ENCODE measurements at places on chromosomes 12 and 14. TPM values are rescaled to one million over a fixed set of nuclear protein-coding genes. Genes with fewer than 3 reads are reported as not detected.
A peak's percentile ranks its signal among the peaks of the same experiment; 100 is the strongest.

- peaks cover 6% of the 10 kb centered on the region for H3K36me3 ChIP-seq
- H3K4me3 ChIP-seq = peak overlapping the region; percentile 64
- peaks cover 87% of the 10 kb centered on the region for H3K4me1 ChIP-seq
Observed at GRCh38 chr14:104690861-104691455, 1.5 kb downstream of the INF2 start.

The HOXC9 gene
- total RNA-seq = 12.6 TPM

The SRRM4 gene
- total RNA-seq = 0.13 TPM

GRCh38 chr14:103241531-103241930 lies 92.5 kb upstream of the EIF5 start:
- no peak overlapping the region for H3K27ac ChIP-seq
- H3K4me3 ChIP-seq = no peak overlapping the region
- no peaks in the 10 kb centered on the region for H3K4me1 ChIP-seq
- no peaks in the 10 kb centered on the region for H3K36me3 ChIP-seq
- H3K27me3 ChIP-seq = peaks cover 6% of the 10 kb centered on the region

- H3K36me3 ChIP-seq = peaks cover 34% of the 10 kb centered on the region
- DNase-seq = no peak
- no peak overlapping the region for H3K27ac ChIP-seq
- peaks cover 2% of the 10 kb centered on the region for H3K4me1 ChIP-seq
- H3K4me3 ChIP-seq = no peak overlapping the region
- H3K27me3 ChIP-seq = no peaks in the 10 kb centered on the region
Observed at GRCh38 chr12:50686406-50686805, 77.5 kb upstream of the ATF1 start.

The ANKS1B gene
- total RNA-seq = 5.6 TPM

DNA sequence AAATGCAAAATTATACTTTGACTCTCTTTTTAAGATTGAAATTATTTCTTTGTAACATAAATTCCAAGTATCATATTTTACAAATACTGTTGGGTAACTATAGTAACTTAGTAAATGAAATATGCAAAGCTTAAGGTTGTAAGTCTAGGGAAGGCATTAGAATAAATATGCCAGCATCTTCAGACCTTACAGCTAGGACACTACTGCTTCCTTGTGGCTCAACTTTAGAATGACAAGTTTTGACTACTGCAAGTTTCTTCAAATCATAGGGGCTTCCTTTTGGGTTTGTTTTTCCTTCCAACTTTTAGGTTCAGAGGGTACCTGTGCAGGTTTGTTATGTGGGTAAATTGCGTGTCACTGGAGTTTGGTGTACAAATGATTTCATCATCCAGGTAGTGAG lies 17.7 kb upstream of the ANP32D start:
- H3K27ac ChIP-seq = no peak overlapping the region
- peak; percentile 47 for DNase-seq
- H3K4me1 ChIP-seq = no peaks in the 10 kb centered on the region
- H3K4me3 ChIP-seq = no peak overlapping the region

DNA sequence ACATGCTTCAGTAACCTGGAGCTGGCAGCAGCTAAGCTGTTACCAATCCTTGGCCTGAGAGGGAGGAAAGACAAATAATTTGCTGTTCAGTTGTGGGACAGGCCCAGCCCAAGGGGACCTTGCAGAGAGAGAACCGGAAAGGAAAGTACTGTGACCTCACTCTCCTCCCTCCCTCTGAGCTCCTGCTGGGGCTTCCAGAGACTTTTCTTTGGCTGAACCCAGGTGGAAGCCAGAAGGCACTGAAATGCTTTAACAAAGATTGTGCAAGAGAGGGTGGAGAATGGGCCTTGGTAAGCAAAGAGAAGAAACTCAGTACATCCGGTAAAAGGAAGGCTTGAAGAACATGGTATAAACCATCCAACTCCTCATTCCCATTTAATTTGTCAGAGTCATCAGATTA lies 457.1 kb downstream of the GLT1D1 start:
- H3K4me3 ChIP-seq = no peak overlapping the region
- no peaks in the 10 kb centered on the region for H3K4me1 ChIP-seq
- DNase-seq = no peak
- H3K36me3 ChIP-seq = no peaks in the 10 kb centered on the region
- no peaks in the 10 kb centered on the region for H3K27me3 ChIP-seq

GRCh38 chr12:91513313-91513712 lies 330.7 kb upstream of the DCN start:
- no peaks in the 10 kb centered on the region for H3K36me3 ChIP-seq
- H3K4me1 ChIP-seq = no peaks in the 10 kb centered on the region
- H3K27me3 ChIP-seq = no peaks in the 10 kb centered on the region
- no peak overlapping the region for H3K27ac ChIP-seq

DNA sequence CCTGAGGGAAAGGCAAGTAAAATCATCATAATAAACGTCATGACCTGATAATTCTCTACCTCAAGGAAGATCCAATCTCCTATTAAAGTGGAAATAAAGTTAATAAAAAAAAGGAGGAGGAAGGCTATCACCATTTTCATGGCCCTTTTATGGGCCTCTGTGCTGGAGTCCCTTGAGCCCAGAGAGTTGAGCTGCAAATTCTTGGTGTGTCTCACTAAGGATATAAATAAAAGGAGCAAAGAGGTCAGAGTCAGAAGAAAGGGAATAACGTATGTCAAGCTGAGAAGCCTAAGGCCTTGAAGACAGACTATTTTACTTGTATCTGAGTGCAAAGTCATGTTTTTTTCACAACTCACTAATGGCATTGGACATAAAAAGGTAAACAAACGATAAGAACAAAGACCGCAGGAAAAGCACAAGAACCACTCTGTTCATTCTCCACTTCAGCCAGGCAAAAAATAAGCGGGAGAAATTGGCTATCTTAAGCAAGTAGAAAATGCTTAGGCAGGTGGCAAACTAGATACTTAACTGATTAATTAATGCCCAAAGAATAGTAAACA lies 12.0 kb upstream of the SMIM10L1 start:
- H3K4me3 ChIP-seq = no peak overlapping the region
- peaks cover 8% of the 10 kb centered on the region for H3K36me3 ChIP-seq
- no peak for DNase-seq
- peak overlapping the region; percentile 59 for H3K27ac ChIP-seq
- no peaks in the 10 kb centered on the region for H3K27me3 ChIP-seq

The TTC9 gene
- total RNA-seq = 4.4 TPM

DNA sequence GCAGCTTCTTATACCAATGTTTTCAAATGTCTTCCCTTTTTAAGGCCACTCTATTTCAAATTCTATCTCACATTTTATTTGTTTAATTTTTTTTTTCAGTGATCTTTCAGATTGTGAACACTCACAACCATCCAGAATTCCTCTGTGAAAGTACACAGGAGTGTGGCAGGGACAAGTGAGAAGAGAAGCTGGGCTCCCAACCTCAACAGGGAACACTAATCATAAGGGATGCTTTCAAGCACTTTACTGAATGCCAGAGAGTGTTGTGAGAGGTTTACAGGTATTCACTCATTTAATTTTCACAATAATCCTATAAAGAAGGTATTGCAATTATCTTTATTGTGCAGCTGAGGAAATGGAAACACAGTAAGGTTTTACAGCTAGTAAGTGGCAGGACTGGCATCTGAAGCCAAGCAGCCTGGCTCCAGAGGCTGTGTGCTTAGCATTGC lies 60.1 kb upstream of the PYGL start:
- peaks cover 12% of the 10 kb centered on the region for H3K4me1 ChIP-seq
- no peak overlapping the region for H3K27ac ChIP-seq
- H3K27me3 ChIP-seq = no peaks in the 10 kb centered on the region

The GALNT16 gene
- total RNA-seq = 10.7 TPM

- H3K4me1 ChIP-seq = no peaks in the 10 kb centered on the region
- DNase-seq = no peak
- H3K27me3 ChIP-seq = no peaks in the 10 kb centered on the region
- no peak overlapping the region for H3K27ac ChIP-seq
Observed at GRCh38 chr14:63956326-63956725, 103.5 kb downstream of the SYNE2 start.

The KERA gene
- total RNA-seq = 223 TPM

DNA sequence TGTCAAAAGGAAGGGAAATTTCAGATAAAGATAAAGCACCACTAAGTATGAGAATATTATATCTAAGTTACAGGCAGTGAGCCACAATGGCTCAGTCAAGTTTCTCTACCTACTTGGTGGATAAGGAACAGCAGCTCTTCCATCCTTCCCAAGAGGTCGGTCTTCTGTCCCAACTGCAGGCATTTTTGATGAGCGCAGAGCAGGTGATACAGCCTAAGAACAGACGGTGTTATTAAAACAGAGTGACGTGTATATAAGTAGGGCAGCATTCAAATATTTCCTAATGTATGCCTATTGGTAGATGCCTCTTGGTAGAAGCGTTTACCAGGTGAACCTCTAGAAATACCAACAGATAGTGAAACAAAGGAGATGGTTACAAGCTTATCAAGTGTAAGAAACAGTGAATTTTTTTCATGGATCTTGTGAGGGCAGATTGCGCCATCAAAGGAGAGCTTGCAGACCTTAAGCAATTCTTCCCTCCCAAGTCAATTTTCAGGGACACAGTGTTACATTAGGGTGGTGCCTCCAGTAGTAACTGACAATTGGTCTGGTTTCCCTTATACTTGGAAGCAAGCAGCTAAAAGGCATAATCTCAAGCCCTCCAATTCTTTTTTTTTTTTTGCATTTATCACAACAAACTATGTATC lies 274.5 kb downstream of the MED13L start:
- no peaks in the 10 kb centered on the region for H3K27me3 ChIP-seq
- peaks cover 3% of the 10 kb centered on the region for H3K4me1 ChIP-seq
- H3K27ac ChIP-seq = no peak overlapping the region
- H3K4me3 ChIP-seq = no peak overlapping the region
- DNase-seq = no peak
- H3K36me3 ChIP-seq = peaks cover 18% of the 10 kb centered on the region

DNA sequence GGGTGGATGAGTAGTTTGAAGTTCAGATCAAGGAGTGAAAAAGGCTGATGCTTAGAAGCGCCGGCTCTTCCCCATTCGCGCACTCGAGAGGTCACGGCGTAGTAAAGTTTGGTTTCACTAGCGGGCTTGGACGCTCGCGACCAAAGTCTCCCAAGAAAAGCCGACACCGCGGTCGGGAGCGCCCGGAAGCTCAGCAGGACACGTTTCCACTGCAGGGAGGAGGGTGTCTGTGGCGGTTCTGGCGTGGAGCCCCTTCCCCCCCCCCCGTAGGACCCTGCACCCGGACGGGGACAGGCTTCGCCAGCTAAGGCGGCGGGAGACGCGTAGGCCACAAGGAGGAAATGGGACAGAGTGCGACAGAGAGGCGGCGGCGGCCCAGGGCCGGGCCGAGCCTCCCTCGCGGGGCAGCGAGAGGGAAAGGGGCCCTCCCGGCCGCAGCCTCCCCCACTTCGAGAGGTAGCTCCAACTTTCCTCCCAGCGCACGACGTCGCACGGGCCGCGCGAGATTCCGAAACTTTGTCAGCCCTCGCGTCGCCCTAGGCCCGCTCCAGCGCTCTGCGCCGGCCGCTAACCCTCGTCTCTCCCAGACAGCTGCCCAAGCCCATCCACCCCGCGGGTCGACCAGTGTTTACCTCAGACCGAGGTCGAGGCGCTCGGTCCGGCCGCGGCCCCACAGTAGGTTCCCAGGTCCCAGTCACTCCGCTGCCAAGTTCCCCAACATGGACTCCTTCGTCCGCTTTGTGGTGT lies 480 bp downstream of the SCAF11 start:
- H3K27me3 ChIP-seq = no peaks in the 10 kb centered on the region
- peak overlapping the region; percentile 100 for H3K27ac ChIP-seq
- DNase-seq = peak; percentile 89
- peaks cover 8% of the 10 kb centered on the region for H3K4me1 ChIP-seq

DNA sequence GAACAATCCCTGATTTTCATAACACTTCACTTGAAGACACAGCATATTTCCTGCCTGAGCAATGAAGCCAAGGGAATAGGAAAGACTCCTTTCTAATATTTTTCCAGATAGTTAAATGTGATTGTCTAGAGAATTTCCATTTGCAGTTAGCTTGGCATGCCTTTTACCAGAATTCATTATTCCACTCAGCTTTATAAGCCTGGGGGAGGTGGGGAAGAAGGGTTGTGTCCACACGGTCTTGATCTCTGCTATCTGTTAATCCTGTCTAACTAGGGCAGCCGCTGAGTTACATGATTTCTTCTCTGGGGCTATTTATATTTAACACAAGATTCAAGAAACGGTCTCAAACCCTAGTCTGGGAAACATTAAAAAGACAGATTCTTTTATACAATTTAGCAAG lies 146.6 kb upstream of the FSCB start:
- DNase-seq = peak; percentile 82
- no peak overlapping the region for H3K27ac ChIP-seq
- no peaks in the 10 kb centered on the region for H3K4me1 ChIP-seq
- no peaks in the 10 kb centered on the region for H3K27me3 ChIP-seq

DNA sequence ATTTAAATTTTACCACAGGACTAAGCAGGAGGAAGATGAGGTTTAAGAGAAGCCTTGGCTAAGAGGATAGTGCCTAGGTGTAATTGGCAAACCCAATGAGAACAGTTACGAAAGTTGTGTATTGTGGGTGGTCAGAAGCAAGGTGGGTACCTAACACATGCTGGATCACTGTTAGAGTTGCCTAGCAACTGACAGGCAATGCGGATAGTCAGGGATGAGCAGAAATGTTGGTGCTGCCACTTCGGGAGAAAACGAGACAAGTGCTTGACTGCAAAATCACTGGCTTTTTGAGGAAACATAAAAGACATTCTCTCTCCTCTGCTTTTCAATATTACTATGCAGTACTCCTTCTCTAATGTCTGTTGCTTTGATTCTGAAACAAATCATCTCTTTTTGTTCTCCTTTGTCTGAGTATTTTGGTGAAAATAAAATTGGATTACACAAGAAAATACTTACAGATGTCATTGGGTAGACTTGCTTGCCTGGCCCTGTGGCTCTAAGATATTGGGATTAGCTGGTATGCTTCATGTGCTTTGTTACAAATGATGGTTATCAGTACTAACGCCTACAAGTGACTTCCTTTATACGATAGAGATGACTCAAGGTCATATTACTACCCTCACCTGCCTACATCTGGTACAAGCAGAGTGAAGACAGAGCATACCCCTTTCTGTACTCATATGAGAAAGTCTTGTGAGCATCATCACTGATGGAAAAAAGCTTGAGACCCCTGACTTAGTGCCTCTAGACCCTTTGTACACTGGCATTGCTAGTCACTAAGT lies 48.0 kb downstream of the TDP1 start:
- peaks cover 16% of the 10 kb centered on the region for H3K36me3 ChIP-seq
- H3K4me1 ChIP-seq = no peaks in the 10 kb centered on the region
- no peaks in the 10 kb centered on the region for H3K27me3 ChIP-seq
- H3K4me3 ChIP-seq = no peak overlapping the region
- H3K27ac ChIP-seq = no peak overlapping the region

DNA sequence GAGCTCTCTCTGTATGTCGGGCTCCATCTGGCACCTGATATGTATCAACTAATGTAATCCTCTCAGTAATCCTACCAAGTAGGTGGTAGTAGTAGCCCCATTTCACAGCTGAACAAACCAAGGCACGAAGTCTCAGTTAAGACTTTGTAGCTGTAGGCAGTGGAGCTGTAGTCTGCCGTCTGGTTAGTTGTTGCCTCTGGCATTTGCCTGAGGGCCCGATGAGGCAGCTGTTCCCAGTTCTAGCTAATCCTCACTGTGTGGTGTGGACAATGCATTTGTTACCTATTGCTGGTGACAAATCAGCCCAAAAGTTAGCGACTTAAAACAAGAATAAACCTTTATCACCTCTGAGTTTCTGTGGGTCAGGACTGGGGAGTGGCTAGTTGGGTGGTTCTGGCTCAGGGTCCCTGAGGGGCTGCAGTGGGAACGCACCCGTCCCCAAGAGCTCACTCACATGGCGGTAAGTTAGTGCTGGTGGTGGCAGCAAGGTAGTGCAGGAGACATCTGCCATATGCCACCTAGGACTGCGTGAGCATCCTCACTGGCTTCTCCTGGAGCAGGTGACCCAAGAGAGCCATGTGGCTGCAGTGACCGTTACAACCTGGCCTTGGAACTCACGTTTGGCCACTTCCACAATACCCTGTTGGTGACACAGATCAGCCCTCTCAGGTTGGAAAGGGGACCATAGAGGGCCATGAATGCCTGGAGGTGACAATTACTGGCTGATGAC lies 5.6 kb downstream of the AACS start:
- peaks cover 12% of the 10 kb centered on the region for H3K36me3 ChIP-seq
- DNase-seq = no peak
- no peak overlapping the region for H3K4me3 ChIP-seq
- H3K27ac ChIP-seq = peak overlapping the region; percentile 83

The SLC17A8 gene
- 0.35 TPM for total RNA-seq
